ENCODE measurements at places on chromosomes 1 and 21. TPM values are rescaled to one million over a fixed set of nuclear protein-coding genes. Genes with fewer than 3 reads are reported as not detected.

- DNase-seq: no peak
Measured at GRCh38 chr1:112603012-112603411, 15.9 kb downstream of the ST7L start.

DNA sequence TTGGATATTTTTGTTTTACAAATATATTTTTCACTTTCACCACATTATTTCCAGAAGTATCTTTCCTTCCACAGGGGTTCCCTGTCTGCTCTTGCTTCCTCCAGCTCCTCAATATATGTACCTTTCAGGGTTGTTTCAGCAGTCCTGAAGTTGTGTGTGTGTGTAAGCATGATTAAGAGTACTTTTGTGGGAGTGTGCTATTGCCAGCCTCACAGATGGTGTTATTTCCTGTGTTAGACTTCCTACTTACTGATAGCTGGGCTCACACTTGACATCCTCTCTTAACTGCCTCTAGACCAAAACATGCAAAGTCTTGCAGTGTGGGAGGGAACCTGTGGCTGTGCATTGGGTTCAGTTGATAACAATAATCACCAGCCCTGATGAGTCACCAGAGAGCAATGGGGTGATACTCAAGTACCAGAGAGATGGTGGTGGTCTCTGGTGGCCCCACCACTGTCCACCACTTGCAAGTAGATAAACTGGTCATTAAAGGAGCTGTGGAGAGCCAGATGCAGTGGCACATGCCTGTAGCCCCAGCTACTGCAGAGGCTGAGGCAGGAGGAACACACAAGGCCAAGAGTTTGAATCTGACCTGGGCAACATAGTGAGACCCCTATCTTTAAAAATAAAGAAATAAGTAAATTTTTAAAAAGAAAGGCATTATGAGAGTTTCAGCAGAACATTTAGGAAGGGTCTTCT lies 126.7 kb downstream of the NR5A2 start:
- no peak for DNase-seq

- DNase-seq: no peak
Measured at GRCh38 chr1:223217781-223218180, 74.7 kb upstream of the TLR5 start.

DNA sequence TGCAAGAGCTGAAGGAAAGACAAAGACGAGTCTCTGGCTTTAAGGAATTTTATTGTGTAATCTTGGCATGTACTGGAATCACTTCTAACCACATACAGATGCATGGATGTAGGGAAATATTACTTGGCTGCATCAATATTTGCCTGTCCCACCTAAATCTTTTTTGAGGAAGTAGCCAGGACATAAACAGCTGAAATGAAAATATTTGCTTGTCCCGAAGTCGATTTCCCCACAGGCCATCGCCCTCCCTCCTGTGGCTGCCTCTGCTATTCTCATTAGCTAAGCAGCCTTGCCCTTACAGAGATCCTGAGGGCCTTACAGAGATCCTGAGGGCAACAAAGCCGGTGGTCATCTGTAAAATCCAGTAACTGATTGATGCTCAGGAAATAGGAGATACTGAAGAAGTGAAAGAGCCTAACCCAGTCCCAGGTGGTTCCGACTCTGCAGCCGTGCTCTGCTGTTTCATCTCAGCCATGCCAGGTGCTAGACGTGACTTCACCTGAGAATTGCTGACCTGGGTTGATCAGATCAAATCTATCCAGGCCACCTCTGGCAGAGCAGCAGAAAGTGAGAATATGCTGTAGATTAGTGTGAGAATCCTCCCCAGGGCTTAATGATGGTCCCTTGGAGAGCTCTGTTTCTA lies 25.5 kb downstream of the MAN1C1 start:
- DNase-seq: no peak

DNA sequence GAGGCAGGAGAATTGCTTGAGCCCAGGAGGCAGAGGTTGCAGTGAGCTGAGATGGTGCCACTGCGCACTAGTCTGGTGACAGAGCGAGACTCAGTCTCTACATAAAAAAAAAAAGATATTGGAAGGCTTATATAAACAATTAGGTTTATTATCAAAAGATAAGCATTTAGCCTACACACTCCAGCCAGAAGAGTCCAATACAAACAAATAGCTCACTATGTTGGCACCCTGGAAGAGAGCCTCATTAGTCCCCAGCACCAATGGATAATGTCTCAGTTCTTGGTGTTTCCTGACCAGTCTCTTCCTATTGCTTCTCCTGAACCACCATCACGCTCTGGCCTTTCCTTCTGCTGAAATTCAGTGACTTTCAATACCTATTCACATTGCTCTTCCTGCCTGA lies 48.6 kb upstream of the ATP1A1 start:
- no peak for DNase-seq

DNA sequence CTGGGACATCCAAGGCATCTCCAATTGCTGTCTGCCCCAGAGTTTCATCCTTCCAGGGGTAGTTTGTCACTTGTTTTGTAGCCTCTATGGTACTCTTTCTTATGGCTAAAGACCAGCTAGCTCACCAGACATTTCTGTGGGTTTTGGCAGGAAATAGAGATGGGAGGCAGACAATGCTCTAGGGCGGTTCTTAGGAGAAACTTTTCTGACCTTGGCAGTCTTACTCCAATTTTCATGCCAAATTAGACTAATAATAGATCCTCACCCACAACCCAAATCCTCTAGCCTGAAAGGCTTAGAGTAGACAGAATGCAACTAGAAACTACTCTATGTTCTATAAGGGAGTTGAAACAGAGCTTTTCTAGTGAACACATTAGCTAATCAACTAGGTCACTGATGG lies 69.8 kb downstream of the LRIG2 start:
- DNase-seq: no peak

GRCh38 chr1:85054664-85055063 lies 6.4 kb upstream of the MCOLN3 start:
- no peak for DNase-seq

DNA sequence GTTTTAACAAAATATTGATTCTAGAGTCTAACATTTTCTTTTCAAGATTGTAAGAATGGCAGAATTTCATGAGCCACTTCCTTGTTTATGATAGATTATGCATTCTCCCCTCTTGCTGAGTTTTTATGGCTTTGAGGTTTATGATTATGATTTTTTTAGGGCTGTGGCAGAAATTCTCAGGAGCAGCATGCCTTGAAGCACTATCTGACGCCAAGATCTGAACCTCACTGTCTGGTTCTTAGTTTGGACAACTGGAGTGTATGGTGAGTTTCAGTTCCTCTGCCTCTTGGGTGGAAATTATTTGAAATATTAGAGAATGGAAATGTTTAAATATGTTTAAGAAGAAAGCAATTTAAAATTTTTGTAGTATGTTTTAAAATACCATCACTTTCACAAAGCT lies 10.2 kb downstream of the USP16 start:
- DNase-seq: no peak

GRCh38 chr1:189866606-189867005 lies 611.1 kb downstream of the BRINP3 start:
- no peak for DNase-seq

DNA sequence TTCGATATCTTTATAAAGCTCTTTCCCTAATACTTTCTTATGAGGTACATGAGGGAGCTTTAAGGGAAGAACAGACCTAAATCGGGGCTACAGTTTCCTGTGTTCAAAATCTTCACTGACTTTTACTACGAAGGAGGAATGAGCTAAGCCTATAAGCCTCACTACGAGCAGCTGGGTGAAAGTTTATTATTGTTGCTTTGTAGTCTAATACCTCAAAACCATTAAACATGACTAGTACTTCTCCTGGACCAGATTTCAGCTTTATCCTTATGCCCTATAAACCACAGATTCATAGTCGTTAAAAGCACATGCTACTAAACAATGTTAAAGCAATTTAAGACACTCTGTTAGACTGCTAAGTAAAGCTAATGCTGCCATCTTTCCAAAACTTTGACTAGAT lies 30.2 kb downstream of the NDC1 start:
- peak; percentile 51 for DNase-seq

GRCh38 chr1:81358151-81358550 lies 442.6 kb upstream of the ADGRL2 start:
- no peak for DNase-seq

DNA sequence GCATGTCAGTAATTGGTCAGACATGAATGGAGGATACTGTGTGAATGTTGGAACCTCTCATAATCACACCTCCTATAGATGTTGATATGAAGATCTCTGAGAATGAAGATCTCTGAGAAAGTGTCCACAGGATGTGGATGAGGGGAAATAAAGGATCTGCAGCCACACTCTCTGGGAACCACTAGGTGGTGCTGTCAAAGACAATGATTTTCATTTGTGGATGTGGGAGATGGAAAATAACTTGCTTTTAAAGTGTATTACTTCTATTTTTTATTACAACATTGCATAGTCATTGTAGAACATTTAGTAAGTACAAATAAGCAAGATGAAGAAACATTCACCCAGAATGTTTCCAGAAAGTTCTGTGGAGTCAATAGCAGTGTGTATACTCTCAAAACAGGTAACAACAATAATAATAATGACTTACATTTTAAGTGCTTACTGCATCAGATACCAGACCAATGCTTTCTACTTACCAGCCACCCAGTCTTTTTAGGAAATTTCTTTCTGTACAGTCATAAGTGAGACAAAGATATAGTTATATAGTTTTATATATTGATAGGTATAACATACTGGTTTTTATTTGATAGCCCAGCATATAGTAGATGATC lies 128.2 kb downstream of the ATG4C start:
- DNase-seq: peak; percentile 29

DNA sequence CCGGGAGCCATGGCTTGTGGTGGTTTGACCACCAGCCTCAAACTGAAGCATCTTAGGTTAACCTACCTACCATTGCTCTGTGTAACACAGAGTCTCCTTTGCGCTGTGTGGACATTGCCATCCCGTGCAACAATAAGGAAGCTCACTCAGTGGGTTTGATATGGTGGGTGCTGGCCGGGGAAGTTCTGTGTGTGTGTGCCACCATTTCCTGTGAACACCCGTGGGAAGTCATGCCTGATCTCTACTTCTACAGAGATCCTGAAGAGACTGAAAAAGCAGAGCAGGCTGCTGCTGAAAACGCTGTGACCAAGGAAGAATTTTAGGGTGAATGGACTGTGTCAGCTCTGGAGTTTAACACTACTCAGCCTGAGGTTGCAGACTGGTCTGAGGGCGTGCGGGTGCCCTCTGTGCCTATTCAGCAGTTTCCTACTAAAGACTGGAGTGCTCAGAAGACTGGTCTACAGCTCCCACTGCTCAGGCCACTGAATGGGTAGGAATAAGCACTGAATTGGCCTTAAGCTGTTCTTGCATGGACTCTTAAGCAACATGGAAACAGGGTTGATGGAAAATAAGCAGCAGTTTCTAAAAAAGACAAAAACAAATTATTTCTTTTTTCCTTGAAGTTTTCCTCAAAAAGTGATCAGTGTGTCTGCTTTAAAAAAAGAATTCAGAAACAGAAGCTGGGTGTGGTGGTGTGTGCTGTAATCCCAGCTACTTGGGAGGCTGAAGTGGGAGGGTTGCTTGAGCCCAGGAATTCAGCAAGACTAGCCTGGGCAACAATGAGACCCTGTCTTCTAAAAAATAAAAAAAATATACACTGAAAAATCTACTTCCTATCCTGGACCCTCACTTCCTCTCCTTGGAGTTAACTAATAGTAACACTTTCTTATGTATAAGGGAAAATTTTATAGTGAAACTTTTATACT lies 14.6 kb downstream of the CEP350 start:
- no peak for DNase-seq

- no peak for DNase-seq
Measured at GRCh38 chr21:27164208-27165177, 197.6 kb upstream of the ADAMTS5 start.

- DNase-seq: no peak
Measured at GRCh38 chr21:26320596-26320995, 150.0 kb upstream of the APP start.

DNA sequence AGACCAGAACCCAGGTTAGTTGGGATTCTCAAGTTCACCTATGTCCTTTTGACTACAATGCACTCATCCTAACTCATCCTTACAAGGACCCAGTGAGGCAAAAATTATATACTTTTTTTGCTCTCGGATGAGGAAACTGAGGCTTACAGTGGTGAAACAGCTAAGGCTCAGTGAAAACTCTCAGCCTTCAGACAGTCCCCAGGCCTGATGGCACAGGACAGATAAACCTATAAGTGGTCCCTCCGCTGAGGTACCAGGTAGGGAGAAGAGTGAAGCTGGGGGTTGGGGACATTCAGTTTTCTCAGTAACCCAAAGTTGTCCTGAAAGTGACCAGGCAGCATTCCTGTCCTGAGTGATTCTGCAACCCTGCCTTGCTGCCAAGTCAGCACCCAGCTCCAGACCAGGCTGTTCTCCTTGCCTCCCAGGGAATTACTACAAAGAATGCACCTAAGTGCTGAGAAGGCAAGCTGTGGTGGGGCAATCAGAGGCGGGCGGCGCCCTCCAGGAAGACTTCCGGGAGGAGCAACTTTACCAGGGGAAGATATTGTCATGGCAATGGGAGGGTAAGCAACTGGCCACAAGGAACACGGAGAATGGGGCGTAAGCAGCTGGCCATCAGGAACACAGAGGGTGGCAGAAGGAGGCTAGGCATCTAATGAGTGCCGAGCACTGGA lies 4.6 kb downstream of the TENT5B start:
- DNase-seq: no peak

DNA sequence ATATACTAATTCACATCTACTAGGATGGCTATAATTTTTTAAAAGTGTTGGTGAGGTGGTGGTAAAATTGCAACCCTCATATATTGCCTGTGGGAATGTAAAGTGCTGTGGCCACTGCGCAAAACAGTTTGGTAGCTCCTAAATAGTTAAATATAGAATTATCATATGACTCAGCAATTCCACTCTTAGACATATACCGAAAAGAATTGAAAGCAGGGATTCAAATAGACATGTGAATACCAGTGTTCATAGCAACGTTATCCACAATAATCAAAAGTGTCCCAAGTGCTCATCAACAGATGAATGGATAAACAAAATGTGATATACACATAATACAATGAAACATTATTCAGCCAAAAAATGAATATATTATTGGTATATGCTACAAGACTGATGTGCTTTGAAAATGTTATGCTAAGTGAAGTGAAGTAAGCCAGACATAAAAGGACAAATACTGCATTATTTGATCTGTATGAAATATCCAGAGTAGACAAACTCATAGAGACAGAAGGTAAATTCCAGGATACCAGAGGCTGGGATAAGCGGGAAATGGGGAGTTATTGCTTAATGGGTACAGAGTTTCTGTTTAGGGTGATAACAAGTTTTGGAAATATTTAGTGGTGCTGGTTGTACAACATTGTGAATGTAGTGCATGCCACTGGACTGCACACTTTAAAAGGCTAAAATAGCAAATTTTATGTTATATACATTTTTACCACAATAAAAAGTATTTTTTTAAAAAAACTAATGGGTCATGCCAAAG lies 342.5 kb downstream of the SEC16B start:
- no peak for DNase-seq

- DNase-seq: no peak
Measured at GRCh38 chr1:34361121-34361520, 184.4 kb downstream of the C1orf94 start.

GRCh38 chr1:151062741-151063371 lies 2.7 kb downstream of the MLLT11 start:
- DNase-seq: peak; percentile 80

- peak; percentile 76 for DNase-seq
Measured at GRCh38 chr1:24191860-24192259, 4.8 kb upstream of the IFNLR1 start.

The HCRTR1 gene
- total RNA-seq: not detected

The CFAP45 gene
- total RNA-seq: 0.21 TPM

The MTARC2 gene
- total RNA-seq: 0.41 TPM

The SLC9C2 gene
- not detected for total RNA-seq

The COA6 gene
- total RNA-seq: 103 TPM

The TAS1R1 gene
- not detected for total RNA-seq

The ANXA9 gene
- total RNA-seq: 0.04 TPM

The POLR3GL gene
- total RNA-seq: 21.2 TPM

The REN gene
- total RNA-seq: not detected
